Activated naive CD4-positive, alpha-beta T cell (primary cell): ENCODE measurements at places on chromosomes 13 and 19.

DNA sequence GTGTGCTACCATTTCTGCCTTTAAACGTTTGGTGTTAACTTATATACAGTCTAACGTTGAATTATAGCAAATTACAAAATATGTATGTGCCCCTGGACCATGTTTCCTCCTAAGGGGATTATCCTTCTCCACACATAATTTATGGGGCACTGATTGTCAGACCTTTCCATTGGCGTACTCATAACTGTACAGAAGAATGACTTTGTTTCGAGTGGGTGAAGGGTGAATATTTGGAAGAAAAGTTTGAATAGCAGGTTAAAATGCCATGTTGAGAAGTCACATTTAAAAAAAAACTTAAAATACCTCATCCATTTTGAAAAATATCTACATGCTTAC lies 58.8 kb downstream of the SLC10A2 start:
- DNase-seq = no peak

GRCh38 chr13:31119966-31120700 lies 41.6 kb downstream of the HSPH1 start:
- DNase-seq = no peak

- DNase-seq = no peak
Observed at GRCh38 chr13:83086948-83087347, 795.3 kb downstream of the SLITRK1 start.

GRCh38 chr13:74731731-74732130 lies 597.5 kb upstream of the KLF12 start:
- DNase-seq = no peak

DNA sequence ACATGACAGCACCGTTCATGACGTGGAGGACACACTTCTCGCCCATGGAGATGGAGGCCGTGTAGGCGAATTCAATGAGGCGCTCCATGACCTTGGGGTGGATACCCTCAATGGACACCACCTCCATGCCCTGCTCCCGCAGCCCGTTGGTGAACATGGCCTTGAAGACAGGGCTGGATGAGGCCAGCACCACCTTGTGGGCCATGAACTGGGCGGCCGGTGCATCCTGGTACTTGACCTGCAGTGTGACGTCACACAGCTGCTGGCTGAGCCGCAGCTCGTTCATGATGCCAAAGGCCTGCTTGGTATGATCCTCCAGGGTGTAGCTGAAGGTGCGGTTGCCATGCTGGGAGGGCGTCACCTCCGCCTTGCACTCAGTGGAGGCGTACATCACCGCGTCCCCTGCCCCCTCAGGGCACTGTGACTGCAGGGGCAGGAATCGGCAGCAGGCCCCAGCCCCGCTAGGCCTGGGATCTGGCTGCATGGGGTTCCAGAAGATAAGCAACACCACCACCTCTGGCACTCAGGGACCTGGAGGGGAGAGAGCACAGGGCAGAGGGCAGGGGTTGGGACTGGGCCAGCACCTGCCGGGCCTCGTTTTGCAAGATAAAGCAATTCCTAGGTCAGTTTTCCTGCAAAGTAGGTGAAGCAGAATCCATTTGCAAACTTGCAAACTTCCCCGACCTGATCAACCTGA lies 3.5 kb downstream of the KEAP1 start:
- DNase-seq = no peak

DNA sequence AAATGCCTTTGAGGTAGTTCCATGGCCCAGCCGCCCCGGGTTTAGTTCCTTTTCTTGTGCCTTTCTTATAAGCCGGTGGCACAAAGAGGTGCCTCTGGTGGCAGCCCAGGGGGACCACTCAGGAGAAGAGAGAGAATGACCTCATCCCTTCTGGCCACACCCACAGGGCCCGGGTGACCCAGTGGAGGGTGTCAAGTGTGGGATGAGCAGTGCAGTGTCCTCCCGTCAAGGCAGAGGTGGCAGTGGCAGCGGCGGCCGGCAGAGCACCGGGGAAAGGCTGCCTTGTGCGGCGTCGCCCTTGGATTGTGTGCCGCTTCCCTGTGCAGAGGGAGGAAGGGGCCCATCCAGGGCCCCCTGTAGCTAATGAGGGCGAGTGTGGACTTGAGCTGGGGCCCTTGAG lies 47.9 kb downstream of the KDM4B start:
- DNase-seq = no peak

DNA sequence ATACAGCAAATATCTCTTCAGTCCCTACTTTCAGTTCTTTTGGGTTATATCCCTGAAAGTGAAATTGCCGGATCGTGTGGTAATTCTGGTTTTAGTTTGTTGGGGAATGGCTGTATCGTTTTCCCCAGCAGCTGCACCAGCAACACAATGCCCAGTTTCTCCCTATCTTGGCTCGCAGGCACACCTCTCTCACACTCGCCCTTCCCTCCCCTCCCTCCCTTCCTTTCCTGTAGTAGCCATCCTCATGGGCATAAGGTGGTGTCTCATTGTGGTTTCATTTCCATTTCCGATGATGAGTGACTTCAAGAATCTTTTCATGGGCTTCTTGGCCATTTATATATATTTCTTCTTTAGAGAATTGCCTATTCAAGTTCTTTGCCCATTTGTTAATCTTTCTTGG lies 8.6 kb upstream of the GPR18 start:
- no peak for DNase-seq

- DNase-seq = no peak
Observed at GRCh38 chr13:96810104-96810503, 184.2 kb downstream of the OXGR1 start.

DNA sequence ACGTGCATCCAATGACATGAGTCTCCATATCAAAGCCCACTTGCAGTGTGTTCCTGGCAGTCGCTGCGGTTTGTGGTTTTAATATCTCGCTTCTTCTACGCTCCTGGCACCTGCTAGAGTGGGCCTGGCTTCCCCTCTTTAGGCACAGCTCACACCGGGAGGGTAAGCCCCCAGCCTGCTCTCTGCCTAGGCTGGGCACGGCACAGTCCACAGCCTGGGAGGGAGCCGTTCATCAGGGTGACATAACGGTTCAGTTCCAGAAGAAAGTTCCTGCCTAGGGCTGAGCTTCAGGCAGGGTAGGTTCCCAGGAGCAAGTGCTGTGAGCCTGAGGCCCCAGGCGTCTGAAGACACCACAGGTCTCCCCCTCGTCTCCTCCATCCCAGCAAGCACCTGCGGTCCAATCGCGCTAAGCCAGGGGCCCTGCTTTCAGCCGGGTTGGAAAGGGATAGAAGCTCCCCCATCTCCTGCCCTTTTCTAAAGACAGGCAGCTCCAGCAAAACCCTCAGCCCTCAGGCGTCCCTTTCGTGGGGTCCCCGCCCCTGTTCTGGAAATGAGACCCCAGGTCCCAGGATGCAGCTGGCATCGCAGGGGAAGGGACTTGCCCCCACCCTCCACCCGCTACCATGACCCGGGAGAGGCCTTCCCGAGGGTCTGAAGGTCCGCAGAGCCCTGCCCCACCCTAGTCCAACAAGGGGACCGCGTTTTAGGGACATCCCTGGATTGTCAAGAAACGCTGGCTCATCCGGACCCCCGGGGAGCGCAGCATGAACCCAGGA lies 121.6 kb upstream of the ZNF507 start:
- no peak for DNase-seq

GRCh38 chr13:71935166-71935840 lies 68.3 kb upstream of the DACH1 start:
- DNase-seq = no peak

GRCh38 chr13:51557875-51558612 lies 26.2 kb upstream of the WDFY2 start:
- no peak for DNase-seq

DNA sequence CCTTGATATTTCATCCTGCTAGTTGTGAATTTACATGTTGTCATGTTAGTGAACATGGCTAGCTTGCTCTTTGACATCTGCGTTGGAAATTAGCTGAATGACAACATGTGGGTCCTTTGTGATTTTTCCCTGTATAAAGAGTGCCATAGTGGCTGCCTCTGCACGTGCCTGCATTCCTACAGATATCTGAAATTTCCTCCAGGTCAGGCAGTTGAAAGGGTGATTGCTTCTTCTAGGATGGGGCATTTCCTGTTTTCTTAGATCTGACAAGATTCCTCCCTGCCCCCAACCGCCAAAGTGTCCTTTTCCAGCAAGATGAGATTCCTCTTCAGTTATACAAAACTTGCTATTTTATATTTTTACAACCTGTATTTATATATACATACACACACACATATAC lies 8.8 kb downstream of the ZNF525 start:
- DNase-seq = no peak

- no peak for DNase-seq
Observed at GRCh38 chr13:74409551-74409950, 275.3 kb upstream of the KLF12 start.
